Activated CD4-positive, alpha-beta T cell treated with anti-CD3 and anti-CD28 coated beads, Interleukin-2, amount 10 ng/mL, durations not matched to agents 24 days and 14 days (primary cell): ENCODE measurements at places on chromosomes 7 and 10. TPM values are rescaled to one million over a fixed set of nuclear protein-coding genes. Genes with fewer than 3 reads are reported as not detected.
A peak's percentile ranks its signal among the peaks of the same experiment; 100 is the strongest.

AKR1C2 gene
- not detected in 2 replicates for total RNA-seq

- DNase-seq = no peak
These were observed 36.0 kb downstream of the KIAA1549 start for GRCh38 chr7:138945154-138945553.

DNA sequence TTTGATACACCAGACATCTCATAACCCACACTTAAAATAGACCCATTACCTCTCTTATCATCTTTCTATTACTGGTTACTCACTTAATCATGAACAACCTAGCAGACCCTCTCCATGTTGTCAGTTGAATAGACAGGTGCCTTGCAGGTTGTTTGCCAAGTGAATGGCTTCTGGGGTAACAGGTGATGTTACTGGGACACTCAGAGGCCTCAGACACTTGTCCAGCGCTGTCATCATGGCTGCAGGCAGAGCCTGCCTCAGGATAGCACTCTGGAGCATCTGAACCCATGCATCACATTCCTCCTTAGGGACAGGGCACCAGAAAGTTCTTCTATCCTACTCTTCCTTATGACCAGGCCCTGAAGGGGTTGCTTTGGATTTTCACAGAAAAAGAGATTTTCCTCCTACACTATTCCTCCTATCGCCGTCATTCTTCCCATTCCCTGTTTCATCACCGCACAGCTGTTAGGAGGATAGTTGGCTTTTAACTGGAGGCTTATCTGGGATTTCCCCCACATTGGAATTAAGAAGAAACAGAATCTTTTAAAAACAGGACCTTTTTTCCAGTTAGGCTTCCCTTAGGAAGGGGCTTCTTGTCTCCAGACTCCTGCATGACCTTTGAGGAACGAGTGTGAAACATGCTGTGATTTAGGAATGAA lies 182.1 kb downstream of the VTI1A start:
- DNase-seq = no peak

GRCh38 chr7:81268551-81268950 lies 349.7 kb upstream of the SEMA3C start:
- no peak for DNase-seq

- DNase-seq = no peak
These were observed 58.7 kb upstream of the NANOS1 start for GRCh38 chr10:118970770-118971169.

- DNase-seq = peak; percentile 74
These were observed 615 bp upstream of the CNTNAP2 start for GRCh38 chr7:146115851-146116520.

TFPI2 gene
- total RNA-seq = not detected in 2 replicates

ANKRD30A gene
- total RNA-seq = not detected in 2 replicates

- no peak for DNase-seq
These were observed 215.5 kb upstream of the VSTM2A start for GRCh38 chr7:54326592-54327167.

- DNase-seq = no peak
These were observed 130.9 kb upstream of the ADCY1 start for GRCh38 chr7:45443263-45443662.

GRCh38 chr10:127886371-127887051 lies 6.2 kb downstream of the CLRN3 start:
- DNase-seq = no peak
